T follicular helper cell (primary cell): ENCODE measurements at places on chromosomes 3 and 15.
A peak's percentile ranks its signal among the peaks of the same experiment; 100 is the strongest.

DNA sequence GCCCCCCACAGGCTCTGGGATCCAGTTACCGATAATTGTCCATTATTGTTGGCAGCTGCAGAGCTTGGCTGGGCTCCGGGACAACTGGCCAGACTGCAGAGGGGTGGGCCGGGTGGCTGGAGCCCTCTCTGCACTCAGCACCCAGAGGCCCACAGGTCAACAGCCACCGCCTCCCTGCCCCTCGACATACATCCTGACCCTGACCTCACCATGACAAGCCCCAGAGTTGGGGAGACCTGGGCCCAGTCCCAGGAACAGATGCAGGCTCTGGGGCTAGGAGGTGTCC, 22.4 kb downstream of the PTH1R start:
- no peak for DNase-seq

GRCh38 chr3:117479095-117479494, 769.5 kb downstream of the TUSC7 start:
- no peak for DNase-seq

GRCh38 chr15:90188914-90189748, 12.0 kb upstream of the SEMA4B start:
- no peak for DNase-seq

DNA sequence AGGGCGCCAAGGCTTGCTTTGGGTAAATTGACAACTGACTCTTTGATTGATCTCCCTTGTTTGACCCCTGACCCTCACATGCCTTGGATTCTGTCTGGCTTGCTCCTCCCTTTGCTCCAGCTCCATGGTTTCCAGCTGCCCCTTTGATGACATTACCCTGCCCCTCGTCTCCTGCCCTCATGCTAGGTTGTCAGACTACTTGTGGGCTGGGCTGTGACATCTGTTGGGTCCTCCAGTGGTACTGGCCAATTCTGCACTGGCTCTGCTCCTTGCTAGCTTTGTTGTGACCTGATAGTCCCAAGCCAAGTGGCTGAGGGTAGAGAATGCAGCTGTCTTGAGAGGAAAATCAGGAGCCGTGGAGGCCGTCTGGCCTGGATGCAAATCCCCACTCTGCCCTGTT, 6.2 kb downstream of the THSD4 start:
- DNase-seq, result no peak

- no peak for DNase-seq
Measured at GRCh38 chr3:117893638-117894037, 1141.0 kb downstream of the IGSF11 start.

- no peak for DNase-seq
Measured at GRCh38 chr15:28020644-28021043, 78.5 kb downstream of the OCA2 start.

- DNase-seq, result no peak
Measured at GRCh38 chr3:46609944-46610722, 2.2 kb upstream of the FAM240A start.

DNA sequence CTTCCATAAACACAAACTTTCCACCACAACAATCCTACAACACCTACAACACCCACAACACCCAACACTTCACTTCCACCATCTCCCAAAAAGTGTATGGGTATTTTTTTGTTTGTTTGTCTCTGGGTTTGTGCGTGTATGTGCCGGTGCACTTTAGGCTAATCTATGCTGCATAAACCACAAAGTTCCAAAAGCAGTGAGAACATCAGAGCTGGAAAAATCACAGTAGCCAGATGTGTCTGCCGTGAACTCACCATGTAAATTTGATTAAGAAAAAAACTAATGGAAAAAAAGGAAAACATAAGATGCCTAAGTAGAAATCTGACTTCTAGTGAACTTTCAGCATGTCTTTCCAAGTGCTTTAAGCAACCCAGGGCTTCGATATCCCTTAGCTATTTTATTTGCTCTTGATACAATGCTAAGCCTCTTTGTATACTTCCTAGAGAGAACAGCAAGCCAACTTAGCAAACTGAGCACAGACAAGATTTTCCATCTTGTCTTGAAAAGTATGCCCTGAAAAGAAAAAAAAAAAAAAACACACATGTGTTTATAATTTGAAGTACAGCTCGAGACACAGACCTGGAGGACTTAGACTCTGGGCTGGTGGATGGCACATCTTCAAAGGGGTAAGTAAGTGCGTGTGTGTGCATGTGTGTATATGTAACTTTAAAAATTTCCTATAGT, 91.4 kb downstream of the WWTR1 start:
- DNase-seq, result no peak

GRCh38 chr3:50515565-50516439, 12.4 kb upstream of the CACNA2D2 start:
- no peak for DNase-seq

GRCh38 chr15:57205996-57206395, 170.3 kb upstream of the CGNL1 start:
- no peak for DNase-seq

DNA sequence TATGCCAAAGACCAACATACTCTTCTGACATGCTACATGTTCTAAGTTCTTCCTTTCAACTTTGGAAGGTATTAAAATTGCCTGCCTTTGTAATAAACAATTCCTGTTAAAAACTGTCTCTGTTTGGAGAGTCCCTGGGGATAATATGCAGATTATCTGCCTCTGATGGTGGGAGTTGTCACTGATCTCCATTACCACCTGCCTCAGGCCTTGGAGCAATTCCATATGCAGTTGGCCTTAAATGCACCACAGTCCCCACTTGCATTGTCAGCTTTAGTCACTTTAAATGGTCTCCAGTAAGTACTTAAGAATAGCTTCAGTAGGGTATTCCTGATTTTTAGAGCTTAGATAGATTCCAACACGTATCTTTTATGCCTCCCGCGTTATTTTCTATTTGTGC, 121.1 kb upstream of the GOLIM4 start:
- no peak for DNase-seq

DNA sequence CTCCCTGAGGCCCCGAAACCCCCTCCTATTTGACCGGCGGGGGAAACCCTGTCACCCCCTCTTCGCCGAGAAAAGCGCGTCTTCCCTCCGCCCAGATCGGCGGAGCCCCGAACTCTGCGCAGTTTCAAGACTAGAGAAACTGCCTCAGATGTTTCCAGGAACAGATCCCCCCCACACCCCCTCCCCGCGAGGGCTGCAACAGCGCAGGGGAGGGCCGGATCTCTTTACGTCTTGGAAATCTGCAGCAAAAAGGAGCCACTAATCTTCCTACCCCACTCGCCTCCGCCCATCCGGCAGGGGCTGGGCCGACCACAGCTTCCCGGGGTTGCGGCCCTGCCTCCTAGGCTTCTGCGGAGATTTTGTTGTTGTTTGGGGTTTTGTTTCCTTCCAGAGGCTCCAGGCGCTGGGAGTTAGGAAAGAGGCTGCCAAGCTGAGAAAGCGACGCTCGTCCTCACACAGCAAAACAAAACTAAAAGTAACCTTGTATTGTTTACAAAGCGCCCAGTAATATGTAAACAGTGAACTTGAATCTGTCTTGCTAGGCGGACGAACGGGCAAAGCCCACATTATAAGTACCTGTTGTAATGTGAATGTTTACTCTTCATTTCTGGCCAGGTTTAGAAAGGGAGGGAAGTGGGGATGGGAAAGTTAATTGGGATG, 2.2 kb downstream of the FOXB1 start:
- DNase-seq, result peak; percentile 42

DNA sequence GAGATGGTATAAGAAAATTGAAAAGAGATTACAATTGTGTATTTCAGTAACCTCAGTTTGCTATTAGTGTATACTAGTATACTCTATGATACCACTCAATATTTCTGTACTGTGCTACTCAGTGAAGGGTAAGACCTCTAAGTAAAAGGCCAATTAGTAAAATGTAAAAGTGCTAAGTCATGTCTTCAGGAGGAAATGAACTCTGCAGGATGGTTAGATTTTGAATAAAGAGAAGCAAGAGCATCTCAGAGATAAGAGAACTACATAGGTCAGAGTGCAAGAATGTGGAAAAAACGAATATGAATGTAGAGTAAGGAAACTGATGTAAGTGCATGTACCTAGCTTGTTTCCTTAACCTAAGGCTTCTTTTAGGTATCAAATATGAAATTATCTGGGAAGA, 796.6 kb upstream of the GBE1 start:
- no peak for DNase-seq

- DNase-seq, result no peak
Measured at GRCh38 chr3:117706037-117706436, 996.5 kb downstream of the TUSC7 start.

DNA sequence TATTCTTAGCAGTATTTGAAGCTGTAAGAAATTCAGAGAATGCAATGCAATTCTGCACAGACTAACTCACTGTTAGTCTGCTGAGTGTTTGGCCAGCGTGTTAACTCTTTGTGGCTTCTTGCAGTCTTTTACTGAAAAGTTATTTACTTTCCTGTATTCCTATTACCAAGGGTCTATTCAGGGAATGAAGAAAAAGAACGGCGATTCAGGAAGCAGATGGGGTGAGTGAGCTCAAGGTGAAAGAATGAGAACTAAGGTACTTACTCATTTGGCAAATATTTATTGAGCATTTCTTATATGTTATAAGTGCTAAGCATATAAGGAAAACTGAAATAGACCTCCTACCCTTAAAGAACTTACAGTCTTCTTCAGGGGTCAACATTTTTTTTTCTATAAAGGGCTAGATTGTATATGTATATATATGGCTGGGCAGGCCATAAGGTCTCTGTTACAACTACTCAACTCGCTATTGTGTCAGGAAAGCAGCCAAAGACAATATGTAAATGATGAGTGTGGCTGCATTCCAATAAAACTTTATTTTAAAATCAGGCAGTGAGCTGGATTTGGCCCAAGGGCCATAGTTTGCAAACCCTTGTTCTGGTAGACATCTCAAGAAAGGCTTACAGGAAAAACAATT, 271.9 kb upstream of the GADL1 start:
- DNase-seq, result no peak

GRCh38 chr3:102577082-102577789, 142.4 kb downstream of the ZPLD1 start:
- DNase-seq, result no peak
